ENCODE measurements at places on chromosomes 12 and 14.

DNA sequence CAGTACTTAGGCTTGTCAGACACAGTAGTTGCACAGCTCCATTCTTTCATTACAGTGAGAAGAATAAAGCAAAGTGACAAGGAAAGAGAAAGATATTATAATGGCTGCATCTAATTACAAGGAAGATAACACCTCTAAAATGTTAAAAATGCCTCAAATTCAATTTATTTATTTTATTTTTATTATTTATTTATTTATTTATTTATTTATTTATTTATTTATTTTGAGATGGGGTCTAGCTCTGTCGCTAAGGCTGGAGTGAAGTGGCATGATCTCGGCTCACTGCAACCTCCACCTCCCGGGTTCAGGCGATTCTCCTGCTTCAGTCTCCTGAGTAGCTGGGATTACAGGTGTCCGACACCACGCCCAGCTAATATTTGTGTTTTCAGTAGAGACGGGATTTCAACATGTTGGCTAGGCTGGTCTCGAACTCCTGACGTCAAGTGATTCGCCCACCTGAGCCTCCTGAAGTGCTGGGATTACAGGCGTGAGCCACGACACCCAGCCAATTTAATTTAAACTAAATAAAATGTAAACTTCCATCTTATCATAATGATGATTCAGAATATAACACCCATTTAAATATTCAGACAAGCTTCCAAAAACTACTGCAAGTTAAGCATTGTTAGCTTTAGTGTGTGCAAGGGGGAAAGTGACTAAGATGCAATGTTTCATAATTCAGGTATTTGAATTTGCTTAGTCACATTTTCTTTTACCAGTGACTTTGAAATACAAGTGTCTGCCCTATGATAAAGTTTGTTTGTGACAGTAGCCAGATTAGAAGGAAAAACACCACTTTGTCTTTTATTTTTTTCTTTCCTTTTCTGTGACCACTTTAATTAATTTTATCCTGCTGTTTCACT is 2.4 kb upstream of the CFAP54 start:
- peak; percentile 88 for DNase-seq

DNA sequence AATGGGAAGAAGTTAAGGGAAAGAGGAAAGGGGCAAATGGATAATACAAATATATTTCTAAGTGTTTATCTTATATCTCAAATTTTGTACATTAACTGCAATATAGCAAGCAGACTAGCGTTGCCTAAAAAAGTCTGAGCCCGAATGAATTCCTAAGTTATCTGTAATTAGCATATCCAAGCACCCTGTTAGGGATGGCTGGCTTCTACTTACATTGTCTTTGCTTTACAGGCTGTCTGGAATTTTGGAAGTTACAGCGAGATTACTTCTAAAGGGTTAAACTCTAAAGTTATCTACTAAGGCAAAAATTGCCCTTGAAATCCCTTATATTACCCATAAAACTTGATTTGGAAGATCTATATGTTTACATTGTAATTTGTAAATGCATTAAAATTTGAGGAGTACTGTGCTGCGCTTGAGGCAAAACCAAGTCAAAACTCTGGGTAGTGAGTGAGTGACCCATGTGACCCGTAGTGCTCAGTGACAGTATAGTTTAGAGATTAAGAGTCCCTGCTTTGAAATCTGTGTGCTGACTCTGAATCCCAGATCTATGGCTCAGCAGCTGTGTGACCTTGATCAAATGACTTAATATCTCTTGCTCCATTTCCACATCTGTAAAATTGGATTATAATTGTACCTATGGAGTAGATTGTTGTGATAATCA is 17.3 kb upstream of the LIN7A start:
- no peak for DNase-seq

DNA sequence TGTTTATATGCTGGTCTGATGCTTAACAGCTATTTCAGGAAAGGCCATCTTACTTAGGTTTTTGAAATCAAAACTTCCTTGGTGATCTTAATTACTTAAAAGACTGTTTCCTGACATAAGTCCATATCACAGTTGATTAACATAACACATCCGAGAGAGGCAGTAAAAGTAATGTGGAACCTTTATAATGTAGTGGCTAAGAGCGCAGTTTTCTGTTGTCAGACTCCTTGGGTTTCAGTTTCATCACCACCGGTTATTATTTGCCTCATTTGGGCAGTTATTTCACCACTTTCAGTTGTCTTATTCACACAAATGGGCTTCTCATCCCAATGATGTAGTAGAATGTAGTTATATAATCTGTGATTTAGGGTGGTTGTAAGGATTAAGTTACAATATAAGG is 30.9 kb downstream of the TBC1D15 start:
- no peak for DNase-seq

- DNase-seq: no peak
Observed at GRCh38 chr12:13428538-13429265, 232.2 kb downstream of the EMP1 start.

DNA sequence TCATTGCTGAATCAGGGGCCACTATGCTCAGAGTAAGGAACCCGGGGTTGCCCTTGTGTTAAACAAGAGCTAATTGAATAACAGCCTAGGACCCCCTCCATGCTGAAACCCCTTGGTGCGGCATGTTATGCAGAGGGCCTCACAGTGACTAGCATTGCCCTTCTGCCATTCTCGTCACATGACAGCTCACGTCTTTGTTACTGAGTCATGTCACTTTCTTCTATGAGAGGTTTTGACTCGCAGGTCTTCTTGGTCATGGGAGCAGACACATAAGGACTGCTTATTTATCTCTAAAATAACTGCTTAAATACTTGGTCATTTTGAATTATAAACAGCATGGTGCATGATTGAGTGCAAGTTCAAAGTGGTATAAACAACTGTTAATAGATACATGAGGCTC is 24.9 kb downstream of the TCTN1 start:
- DNase-seq: no peak

DNA sequence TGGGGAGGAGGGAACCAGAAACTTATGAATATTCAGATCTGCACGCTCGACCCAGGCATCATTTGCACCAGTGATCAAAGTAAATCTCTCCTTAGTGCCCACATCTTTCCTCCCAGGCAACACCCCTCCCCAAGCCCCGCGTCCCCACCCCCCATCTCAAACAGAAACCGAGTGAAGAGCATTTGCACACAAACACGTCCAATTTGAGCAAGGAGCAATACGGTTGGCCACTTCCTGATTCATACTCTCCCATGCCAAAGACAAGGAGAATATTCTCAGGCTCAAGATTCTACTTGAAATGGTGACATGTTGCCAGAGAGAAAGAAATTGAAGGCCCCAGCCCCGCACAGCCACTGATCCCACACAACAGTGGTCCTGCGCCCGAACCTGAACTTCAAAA is 7.1 kb downstream of the FOXN3 start:
- DNase-seq: no peak

DNA sequence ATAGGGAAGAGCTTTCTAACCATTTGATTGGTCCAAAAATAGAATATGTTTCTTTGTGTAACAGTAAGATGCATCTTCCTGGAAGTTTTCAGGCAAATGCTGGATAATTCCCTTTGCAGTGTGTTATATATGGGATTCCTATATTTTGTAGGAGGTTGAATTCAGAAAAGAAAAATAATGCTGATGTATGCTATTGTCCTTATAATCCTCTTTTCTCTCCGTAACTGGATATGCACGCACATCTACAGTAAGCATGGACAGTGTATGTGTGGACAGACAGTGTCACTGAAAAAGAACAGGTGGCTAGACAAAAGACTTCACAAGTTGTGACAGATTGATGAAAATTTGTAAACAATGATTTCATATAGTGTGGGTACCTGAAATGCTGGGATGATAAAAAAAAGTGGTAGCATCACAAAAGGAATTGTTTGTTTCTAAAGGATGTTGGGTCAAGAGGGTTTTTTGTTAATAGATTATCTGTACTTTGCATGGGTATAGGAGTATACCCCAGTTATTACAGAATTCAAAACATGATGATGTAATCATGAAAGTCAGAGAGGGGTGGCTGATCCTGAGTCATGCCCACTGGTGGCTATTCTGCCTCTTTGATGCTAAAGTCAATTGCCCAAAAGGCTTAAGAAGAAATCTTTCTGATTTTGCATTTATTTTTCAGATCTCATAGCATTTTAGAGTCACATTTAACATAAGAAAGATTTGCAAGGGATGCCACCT is 160.7 kb upstream of the TMTC1 start:
- DNase-seq: no peak

GRCh38 chr12:55659486-55660385 is 23.0 kb downstream of the OR10P1 start:
- DNase-seq: peak; percentile 20

GRCh38 chr12:9707356-9707755 is 25.5 kb downstream of the CLECL1 start:
- no peak for DNase-seq

DNA sequence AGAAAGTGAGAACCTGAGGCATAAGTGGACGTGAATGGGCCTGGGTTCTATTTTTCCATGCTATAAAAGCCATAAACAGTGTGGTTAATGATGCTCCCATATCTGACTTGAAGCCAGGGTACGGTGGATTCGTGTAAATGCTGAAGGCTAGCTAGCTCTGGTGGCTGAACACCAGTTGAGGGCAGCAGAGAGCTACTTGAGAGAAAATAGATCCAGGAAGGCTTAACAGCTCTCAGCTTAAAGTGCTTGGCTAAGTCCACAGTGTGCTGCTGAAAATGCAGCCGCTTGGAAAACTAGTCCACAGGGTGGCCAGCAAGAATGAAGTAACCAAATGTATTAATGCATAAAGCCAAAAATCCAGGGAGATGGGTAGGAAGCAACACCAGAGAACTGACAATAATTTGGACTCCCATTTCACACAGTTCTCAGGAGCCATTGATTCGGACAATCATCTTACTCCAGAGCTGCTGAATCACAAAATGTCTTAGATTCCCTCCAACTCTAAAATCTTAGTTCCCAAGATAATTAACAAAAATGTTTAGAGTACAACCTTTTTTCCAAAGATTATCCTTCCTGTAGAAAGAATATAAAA is 15.0 kb upstream of the FOXG1 start:
- peak; percentile 46 for DNase-seq

GRCh38 chr12:76101739-76102385 is 17.4 kb upstream of the NAP1L1 start:
- DNase-seq: no peak

GRCh38 chr12:132461526-132461925 is 28.4 kb upstream of the FBRSL1 start:
- no peak for DNase-seq

- no peak for DNase-seq
Observed at GRCh38 chr12:131694116-131694838, 16.6 kb upstream of the SFSWAP start.

- DNase-seq: no peak
Observed at GRCh38 chr12:15808250-15808649, 19.1 kb upstream of the EPS8 start.

- DNase-seq: no peak
Observed at GRCh38 chr14:103257211-103257962, 76.7 kb upstream of the EIF5 start.

DNA sequence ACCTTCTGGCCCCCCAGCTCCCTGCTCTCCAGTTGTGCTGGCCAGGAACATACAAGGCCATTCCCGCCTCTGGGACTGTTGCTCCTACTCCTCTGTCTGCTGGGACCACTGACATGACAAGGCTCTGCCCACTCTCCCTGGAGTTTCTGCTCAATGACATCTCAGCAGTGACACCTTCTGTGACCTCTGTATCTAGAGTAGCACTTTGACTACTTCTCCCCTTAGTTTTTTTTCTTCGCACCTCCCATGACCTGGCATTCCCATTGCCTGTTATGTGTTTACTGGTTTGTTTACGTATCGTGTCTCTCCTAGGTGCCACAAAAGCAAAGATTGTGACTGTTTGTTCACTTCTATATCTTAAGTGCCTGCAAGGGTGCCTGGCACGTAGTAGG is 40.1 kb upstream of the TMEM263 start:
- no peak for DNase-seq

- DNase-seq: no peak
Observed at GRCh38 chr12:84946753-84947152, 34.2 kb upstream of the SLC6A15 start.

GRCh38 chr12:74685385-74685784 is 147.8 kb downstream of the ATXN7L3B start:
- no peak for DNase-seq

- DNase-seq: peak; percentile 34
Observed at GRCh38 chr12:14716848-14717444, 20.5 kb upstream of the GUCY2C start.

DNA sequence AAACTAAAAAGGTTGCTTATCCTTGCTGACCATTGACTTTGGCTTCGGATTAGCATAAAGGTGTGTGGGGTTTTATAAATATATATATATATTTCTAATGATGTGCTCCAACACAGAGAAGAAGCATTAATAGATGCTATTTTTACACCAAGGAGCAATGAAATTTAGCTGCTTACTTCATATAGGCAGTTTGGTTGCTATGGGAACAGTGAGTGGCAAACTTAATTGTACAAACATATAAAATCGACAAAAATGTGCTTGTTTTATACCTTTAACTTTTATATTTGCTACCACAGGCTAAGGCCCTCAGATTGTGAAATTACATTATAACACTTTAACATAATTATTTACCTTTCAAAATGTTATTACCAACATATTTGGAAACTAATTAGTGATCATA is 303.4 kb downstream of the SEC23A start:
- no peak for DNase-seq

GRCh38 chr12:121781484-121781997 is 11.9 kb downstream of the RHOF start:
- no peak for DNase-seq

DNA sequence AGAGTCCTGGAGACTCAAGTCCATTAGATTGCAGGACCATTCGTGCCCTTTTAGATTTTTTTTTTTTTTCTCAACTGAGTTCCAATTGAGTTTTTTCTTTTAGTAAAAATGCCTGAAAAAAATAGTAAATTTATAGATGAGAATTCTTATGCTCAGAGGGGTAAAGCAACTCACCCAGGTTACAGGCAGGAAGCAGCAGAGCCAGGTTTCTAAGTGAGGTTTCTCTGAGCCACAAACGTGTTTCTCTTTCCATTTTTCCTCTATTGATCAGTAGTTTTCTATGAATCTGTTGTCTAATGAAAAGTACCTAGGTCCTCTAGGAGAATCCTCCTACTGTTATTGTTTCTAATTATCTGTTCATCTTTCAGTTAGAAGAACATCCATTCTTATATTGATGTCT is 66.4 kb upstream of the C12orf71 start:
- DNase-seq: no peak

- DNase-seq: no peak
Observed at GRCh38 chr12:28507867-28508266, 317.6 kb downstream of the CCDC91 start.

DNA sequence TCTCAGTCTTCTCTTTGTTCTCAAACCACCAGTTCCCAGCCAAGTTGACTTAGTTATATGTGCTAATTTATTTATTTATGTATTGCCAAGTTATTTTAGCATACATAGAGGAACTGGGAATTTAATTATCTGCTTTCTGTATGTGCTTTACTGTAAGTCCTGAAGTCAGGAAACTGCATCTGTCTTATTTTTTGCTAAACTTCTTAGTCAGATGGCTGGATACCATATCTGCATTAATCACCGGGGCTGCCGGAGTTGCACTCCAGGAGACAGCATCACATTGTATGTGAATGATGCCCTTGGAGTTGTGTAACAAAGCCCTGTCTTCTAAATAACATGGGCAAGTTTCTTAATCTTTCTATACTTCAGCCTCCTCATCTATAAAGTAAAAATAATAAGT is 96.2 kb downstream of the MON2 start:
- DNase-seq: no peak

Measured in kidney capillary endothelial cell (primary cell).